ENCODE measurements at places on chromosomes 12 and 14. TPM values are rescaled to one million over a fixed set of nuclear protein-coding genes. Genes with fewer than 3 reads are reported as not detected.

KLHL33 gene
- total RNA-seq, result not detected

EML1 gene
- total RNA-seq, result 40.3 TPM

KRT72 gene
- not detected for total RNA-seq

C12orf60 gene
- total RNA-seq, result 1.8 TPM

OTX2 gene
- not detected for total RNA-seq

LAG3 gene
- 0.88 TPM for total RNA-seq

OR11G2 gene
- not detected for total RNA-seq

RASSF8 gene
- 8.5 TPM for total RNA-seq

ASCL4 gene
- not detected for total RNA-seq

SERPINA1 gene
- total RNA-seq, result 0.59 TPM

STAT6 gene
- total RNA-seq, result 48.7 TPM

PLEKHG7 gene
- 0.02 TPM for total RNA-seq

P2RX2 gene
- not detected for total RNA-seq

TMEM52B gene
- total RNA-seq, result 0.23 TPM

SLC10A1 gene
- not detected for total RNA-seq

RNASE7 gene
- not detected for total RNA-seq

RERG gene
- 0.47 TPM for total RNA-seq

RIMKLB gene
- total RNA-seq, result 17.5 TPM

FGFR1OP2 gene
- 29.4 TPM for total RNA-seq

ARMH4 gene
- 0.34 TPM for total RNA-seq

C1S gene
- total RNA-seq, result 36.8 TPM

CBLN3 gene
- 1.6 TPM for total RNA-seq

IL22 gene
- total RNA-seq, result not detected

TOMM20L gene
- not detected for total RNA-seq

SLC7A7 gene
- total RNA-seq, result 11.5 TPM

PSME2 gene
- 177 TPM for total RNA-seq

TOX4 gene
- 59.5 TPM for total RNA-seq

KRT6C gene
- total RNA-seq, result not detected

SCNN1A gene
- total RNA-seq, result 3.6 TPM

CCDC196 gene
- not detected for total RNA-seq

MARK3 gene
- total RNA-seq, result 58.6 TPM

CNPY2 gene
- 154 TPM for total RNA-seq

LRTM2 gene
- total RNA-seq, result not detected

IL26 gene
- not detected for total RNA-seq

EML5 gene
- 0.72 TPM for total RNA-seq

DPF3 gene
- total RNA-seq, result 0.27 TPM

ZFP36L1 gene
- total RNA-seq, result 201 TPM

TMEM63C gene
- total RNA-seq, result 1.6 TPM

SLC39A2 gene
- total RNA-seq, result not detected

ATP6V1D gene
- 122 TPM for total RNA-seq

SLC5A8 gene
- total RNA-seq, result not detected

FGF23 gene
- not detected for total RNA-seq

SERPINA10 gene
- total RNA-seq, result not detected

PIWIL1 gene
- not detected for total RNA-seq

Data from A549 treated with CpdA at 1 μM for 4 hours (cell line).